ENCODE measurements at places on chromosomes 1 and 21. TPM values are rescaled to one million over a fixed set of nuclear protein-coding genes. Genes with fewer than 3 reads are reported as not detected.

- no peak for DNase-seq
- H3K36me3 ChIP-seq: no peaks in the 10 kb centered on the region
- H3K4me1 ChIP-seq: no peaks in the 10 kb centered on the region
- no peak overlapping the region for H3K4me3 ChIP-seq
- no peaks in the 10 kb centered on the region for H3K27me3 ChIP-seq
Observed at GRCh38 chr1:191993549-191993948, 164.7 kb upstream of the RGS18 start.

DNA sequence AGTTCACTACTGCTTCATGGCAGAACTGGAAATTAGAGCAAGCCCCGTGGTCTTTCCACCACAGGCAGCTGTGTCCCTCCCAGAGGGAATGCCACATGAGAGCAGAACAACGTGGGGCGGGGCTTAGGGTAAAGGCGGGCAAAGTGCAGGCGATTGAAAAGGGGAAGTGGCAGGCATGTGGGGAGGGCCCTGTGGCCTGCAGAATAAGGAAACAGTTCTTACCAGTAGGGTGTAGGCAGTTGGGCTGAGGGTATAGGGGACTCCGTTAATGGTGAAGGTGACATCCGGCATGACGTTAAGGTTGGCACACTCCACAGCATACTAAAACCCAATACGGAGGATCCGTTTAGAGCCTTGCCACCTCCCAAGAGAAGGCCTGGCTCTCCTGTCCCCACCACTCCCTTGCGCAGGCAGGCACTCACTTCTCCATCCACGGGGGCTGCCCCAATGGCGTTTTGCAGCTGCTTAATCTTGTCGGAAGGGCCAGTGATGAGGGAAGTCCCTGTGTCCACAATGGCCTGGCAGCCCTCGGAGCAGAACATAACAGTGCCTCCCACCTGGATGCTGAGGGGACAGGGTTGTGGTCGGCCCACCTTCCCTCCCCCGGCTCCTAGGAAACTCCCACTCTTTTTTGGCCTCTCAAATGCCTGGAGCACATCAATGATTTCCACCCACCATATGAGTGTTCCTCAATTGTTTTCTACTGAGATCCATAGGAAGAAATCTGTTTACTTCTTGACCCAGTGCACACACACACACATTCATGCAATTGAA, 9.1 kb upstream of the RAB7B start:
- no peaks in the 10 kb centered on the region for H3K27me3 ChIP-seq
- no peak overlapping the region for H3K27ac ChIP-seq
- H3K4me1 ChIP-seq: no peaks in the 10 kb centered on the region
- DNase-seq: no peak
- no peaks in the 10 kb centered on the region for H3K36me3 ChIP-seq

DNA sequence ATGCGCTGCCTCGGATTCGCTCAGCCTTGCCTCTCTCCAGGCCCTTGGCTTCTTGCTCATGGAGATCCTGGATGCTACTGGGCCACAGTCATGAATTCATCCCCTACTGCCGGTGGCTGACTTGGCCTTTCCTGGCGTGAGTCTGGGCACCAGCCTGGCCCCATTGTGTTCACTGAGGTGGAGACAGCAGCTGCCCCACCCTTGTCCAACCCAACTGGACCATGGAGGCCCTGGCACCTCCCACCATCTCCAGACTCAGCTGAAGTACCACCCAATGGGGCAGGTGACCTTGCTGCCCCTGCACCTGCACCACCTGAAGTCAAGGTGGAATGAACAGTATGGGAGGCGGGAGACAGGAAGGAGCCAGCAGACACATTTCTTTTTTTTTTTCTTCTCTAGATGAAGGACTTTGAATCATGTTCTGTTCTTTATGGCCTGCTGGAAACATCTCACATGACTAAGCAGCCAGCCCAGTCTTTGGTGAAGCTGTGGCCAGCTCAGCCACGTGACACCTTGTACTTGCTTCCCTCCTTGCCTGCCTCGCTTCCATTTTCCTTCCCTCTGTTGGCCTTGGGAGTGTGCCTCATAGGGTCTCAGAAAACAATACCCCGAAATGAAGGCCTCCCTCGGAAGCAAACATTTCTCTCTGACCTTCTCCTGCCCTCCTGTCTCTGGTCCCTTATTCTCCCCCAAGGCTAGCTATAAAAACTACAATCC, 3.8 kb upstream of the SLC30A2 start:
- peaks cover 72% of the 10 kb centered on the region for H3K27me3 ChIP-seq
- H3K4me3 ChIP-seq: no peak overlapping the region
- no peaks in the 10 kb centered on the region for H3K36me3 ChIP-seq
- peak; percentile 91 for DNase-seq
- H3K4me1 ChIP-seq: no peaks in the 10 kb centered on the region

DNA sequence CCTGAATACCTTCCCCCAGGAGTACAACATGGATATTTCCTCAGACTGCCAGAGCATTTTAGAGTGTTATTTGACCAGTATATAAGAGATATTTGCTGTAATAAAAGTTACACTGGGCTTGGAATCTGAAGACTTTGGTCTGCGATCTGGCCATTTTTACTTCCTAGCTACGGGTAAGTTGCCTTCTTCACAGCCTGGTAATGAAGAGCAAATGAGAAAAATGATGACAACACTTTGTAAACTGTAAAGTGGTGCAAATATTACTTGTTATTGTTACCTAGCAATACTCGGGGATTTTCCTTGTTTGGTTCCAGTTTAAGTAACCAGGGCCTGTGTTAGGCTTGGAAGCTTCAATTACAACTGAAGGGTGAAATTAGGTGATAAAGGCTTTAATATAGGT, 180.8 kb upstream of the LMO4 start:
- peaks cover 27% of the 10 kb centered on the region for H3K4me1 ChIP-seq
- peaks cover 6% of the 10 kb centered on the region for H3K27me3 ChIP-seq
- no peaks in the 10 kb centered on the region for H3K36me3 ChIP-seq
- no peak overlapping the region for H3K27ac ChIP-seq
- H3K4me3 ChIP-seq: no peak overlapping the region

DNA sequence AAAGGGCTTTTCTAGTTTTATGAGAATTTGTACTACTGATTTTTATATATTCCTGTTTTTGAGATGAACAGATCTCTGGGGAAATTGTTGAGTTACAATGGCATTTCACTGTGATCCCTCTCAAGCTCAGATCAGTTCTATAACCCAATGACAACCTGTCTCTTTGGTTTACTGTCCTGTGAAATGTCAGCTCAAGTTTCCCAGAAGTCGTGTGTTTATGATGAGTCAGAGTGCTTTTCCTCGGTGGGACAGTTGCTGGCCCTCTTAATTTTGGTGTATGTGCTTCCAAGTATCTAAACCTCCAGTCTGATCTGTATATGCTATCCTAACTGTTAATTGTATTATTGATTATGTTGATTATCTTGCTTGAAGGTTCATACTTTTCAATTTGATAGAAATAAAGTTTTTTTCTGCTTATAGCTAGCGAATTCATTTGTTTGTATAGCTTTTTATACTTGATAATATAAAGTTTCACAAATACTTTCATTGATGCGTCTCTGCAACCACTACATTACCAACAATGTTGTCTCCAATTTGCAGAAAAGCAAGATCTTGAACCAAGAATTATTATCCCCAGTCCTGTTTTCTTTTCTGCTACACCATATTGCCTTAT, 77.5 kb upstream of the DNAJC6 start:
- no peak overlapping the region for H3K27ac ChIP-seq
- H3K4me3 ChIP-seq: no peak overlapping the region
- H3K4me1 ChIP-seq: no peaks in the 10 kb centered on the region

GRCh38 chr1:32919811-32920733, 18.9 kb upstream of the TMEM54 start:
- H3K27ac ChIP-seq: no peak overlapping the region
- H3K4me3 ChIP-seq: no peak overlapping the region
- H3K4me1 ChIP-seq: peaks cover 12% of the 10 kb centered on the region

The EFNA1 gene
- 0.88 TPM for total RNA-seq

The DNAJC8 gene
- total RNA-seq: 63.4 TPM

The TFF2 gene
- total RNA-seq: not detected
